Iris pigment epithelial cell (primary cell): ENCODE measurements at places on chromosomes 3 and 15.

GRCh38 chr15:61888074-61888780 is 172.0 kb downstream of the VPS13C start:
- no peak for DNase-seq

DNA sequence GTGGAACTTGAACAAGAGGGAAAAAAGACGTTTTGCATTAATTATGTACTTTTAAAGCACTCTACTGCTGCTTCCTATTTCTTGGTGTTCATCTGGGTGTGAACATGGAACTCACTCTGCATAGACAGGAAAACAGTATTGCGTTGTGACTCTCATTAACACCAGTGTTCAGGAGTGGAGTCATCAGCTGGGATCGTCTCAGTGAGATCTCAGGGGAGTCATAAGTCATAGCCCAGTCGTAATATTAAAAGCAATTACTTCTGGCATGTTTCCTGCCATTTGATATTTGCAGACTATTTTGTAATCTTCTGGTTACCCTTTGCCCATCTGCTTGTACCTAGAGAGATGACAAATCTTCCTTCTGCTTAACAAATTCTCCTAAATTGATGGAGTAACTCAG is 462.0 kb upstream of the ATP11B start:
- no peak for DNase-seq

- no peak for DNase-seq
Observed at GRCh38 chr3:36520241-36521006, 140.1 kb downstream of the STAC start.

DNA sequence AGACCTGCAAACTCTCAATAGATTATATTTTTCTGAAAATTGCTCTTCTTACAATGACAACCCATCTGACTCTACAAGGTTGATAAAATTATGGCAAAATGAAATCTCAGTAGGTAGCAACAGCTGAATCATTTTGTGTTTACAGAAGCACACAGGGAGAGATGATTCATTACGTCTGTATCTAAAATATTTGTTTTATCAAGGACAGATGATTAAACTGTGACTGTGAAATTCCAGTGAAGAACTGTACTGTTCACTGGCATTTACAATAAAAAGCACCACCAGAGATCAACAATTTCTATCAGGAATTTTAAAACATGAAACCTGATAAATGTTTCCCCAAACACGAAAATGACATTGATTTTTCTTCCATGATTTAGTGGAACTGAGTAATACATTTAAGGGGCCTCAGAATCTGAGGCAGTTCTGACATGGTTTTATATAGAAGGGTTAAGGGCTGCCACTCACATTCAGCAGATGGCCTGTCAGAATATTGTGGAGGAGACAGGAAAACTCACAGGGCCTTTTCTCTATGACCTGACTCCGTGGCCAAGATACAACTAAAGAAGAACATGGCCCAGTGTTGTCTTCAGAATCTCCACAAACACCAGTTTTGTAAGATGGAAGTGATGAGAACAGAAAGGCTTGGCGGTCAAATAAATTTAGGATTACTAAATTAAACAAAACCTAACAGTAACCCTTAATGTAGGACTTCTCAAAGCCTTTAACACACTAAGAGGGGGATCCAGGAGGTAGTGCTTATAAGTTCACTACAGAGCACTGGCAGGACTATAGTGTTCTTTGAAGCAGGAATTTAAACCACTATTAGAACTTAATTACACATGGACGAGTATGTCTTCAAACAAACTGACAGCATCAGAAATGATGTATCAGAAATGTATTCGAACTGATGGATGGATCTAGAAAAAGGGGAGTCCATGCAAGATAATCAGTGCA is 25.9 kb downstream of the RAD18 start:
- DNase-seq, result peak; percentile 94

- DNase-seq, result no peak
Observed at GRCh38 chr3:126490619-126491018, 14.9 kb upstream of the ZXDC start.

DNA sequence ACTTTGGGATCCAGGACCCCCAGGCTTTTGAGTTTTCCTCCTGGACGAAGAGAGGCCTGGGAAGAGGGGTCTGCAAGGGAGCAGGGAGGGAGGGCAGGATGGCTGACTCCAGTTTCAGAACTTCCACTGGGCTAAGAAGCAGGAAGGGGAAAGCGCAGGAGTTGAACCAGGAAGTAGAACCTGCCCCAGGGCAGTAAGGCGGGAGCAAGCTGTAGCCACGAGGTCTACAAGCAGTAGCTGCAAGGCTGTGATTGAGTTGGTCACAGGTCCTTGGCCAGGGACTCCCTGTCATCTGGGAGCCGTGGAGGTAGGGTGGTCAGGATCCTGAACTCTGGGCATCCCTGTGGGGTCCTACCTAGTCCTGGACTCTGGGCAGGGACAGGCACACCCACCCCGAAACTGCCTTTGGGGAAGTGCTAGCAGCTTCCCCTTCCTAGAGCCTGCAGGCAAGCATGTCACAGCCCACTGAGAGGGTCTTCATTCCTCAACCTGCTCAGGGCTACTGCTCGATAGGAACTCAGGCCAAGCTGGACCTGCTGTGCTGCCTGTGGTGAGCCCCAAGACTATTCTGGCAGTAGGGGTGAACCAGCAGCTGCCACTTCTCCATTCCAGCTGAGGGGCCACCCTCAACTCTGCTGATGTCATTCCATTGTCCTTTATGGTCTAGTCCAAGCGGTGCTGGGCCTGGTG is 5.8 kb upstream of the GNAI2 start:
- no peak for DNase-seq

- DNase-seq, result peak; percentile 65
Observed at GRCh38 chr3:150497956-150498355, 48.3 kb downstream of the SERP1 start.
